Astrocyte (in vitro differentiated cells and primary cell): ENCODE measurements at places on chromosomes 6 and 20.

GRCh38 chr6:70860045-70860444 lies 96.8 kb downstream of the B3GAT2 start:
- peak; percentile 11 for DNase-seq

GRCh38 chr6:24149836-24150235 lies 23.8 kb downstream of the NRSN1 start:
- no peak for DNase-seq

DNA sequence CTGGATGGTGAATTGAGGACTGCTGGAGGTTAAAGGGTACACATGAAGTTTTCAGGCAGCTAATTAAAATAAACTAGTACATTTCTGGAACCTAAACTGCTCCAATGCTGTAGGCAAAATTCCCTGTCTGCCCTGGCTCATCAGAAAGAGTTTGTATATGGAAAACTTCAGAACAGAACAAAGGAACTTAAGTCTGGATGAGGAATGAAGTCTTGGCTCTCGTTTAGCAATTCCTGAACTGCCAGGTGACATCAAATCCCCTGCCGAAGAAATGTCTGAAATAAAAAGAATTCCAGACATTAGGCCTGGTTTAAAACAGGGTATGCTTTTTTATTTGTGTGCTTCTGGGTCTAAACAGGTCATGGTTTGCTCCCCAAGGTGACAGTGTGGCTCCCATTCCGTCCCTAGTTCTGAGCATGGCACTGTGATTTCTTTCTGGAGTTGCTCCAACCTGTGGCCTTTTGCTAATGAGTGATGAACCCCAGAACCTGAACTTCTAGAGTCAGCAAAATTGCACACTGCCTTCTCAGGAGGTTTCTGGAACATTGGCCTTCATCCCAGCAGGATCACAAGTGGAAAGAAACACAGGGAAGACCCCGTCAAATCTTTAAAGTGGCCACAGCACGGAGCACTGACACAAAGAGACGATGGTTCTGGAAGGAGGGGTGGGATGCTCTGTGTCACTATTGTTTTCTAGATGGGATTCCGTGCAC lies 129.4 kb upstream of the NAA20 start:
- peak; percentile 62 for DNase-seq

DNA sequence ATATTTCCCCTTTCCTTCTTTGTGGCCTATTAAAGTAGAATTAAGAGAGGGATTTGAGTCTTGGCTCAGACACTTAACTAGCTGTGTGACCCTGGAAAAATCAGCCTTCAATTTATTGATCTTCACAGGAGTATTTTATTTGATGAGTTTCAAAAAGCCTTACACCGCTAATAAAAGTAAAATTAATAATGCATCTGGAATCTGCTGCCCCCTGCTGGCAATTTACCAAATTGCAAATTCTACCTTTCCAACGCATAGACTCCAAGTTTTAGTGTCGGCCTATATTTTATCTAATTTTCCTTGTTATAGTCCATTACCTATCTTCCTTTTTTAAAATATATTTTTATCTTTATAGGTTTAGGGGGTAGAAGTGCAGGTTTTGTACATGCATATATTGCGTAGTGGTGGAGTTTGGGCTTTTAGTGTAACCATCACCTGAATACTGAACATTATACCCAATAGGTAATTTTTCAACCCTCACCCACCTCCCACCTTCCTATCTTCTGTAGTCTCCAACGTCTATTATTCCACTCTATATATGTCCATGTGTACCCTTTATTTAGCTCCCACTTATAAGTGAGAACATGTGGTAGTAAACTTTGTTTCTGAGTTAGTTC lies 46.3 kb downstream of the GOPC start:
- DNase-seq: no peak

DNA sequence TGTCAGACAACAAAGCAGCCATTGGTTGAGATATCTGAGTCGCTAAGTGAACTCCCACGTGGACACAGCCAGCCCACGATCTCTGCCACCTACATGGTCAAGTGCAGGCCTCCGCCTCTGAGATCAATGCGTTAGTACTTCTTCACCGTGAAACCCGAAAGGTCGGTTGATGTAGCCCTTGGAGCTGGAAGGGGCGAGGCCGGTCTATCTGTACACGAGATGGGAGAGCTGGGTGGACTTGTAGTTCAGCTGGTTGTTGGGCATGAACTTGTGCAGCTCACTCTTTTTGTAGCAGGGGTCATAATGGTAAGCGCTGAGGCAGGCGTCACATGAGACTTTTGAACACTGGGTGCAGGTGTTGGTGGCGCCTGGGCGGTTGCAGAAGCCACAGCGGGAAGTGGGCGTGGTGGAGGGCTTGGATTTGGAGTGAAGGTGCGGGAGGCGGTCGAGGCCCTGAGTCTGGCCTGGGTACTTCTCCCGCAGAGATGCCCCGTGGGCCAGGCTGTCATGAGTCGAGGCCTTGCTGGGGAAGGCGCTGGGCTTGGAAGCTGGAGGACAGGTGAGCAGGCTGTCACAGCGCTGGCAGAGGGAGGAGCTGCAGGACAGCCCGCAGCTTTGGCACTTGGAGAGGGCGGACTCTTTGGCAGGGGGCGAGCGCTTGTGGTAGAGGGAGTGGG lies 9.8 kb downstream of the SPATA2 start:
- no peak for DNase-seq

DNA sequence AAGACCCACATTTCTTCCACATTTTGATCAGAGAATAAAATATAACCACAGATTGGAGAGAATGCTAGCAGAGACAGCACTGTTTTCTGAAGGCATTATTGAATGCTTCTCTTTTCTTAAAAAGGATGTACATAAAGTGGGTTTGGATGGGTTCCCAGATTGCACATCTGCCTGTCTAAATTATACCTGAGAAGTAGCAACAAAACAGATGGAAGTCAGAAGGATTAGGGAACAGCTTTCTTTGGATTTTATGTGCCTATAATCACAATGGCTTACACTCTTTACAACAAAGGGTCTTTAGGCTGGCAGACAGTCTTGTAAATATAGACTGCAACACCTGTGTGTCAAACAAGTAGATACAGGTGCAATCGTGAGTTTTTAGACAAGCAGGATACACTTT lies 622.2 kb upstream of the MANEA start:
- no peak for DNase-seq

DNA sequence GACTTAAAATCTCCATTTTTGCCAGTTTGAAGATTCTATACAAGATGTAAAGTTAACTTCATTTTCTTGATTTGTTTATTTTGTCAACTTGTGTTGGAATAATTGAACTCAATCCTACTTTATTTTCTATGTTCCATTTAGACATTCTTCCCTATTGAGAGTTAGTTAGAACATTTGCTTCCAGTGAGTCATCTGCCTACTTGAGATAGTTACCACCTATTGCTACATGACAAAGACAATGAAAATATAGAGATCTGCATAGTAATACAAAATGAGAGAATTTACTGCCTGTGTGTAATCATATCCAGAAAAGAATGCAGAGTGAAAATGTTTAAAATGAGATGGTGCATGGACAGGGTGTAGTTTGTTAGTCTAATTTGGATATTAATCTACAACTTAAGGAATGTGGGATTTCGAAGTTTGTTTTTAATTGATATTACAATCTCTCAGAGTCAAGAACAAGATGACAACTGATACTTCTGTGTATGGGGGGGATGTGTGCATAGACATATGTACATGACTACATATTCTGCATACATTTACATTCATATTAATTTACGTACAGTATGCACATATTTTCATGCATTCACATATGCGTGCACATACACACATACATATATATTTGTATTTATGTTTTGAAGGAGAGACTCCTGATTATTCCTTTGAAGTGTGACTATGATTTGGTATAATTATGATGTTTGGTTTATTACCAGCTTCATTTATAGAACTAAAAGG lies 420.1 kb downstream of the NKAIN2 start:
- DNase-seq: peak; percentile 75

DNA sequence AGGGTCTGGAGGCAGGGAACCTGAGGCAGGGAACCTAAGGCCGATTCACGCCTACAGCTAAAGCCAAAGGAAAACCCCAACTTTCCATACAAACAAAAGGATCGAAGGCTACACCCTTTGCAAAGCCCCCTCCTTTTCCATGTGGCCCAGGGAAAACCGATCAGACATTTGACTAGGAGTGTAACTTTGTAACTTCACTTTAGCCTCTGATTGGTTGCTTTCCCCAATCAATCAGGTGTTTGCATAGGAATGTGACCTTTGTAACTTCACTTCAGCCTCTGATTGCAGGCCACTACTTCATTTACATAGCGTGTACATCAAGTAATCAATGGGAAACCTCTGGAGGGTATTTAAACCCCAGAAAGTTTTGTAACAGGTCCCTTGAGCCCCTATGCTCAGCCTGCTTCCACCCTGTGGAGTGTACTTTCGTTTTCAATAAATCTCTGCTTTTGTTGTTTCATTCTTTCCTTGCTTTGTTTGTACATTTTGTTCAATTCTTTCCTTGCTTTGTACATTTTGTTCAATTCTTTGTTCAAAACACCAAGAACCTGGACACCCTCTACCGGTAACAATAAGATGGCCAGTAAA lies 43.3 kb downstream of the CHD6 start:
- DNase-seq: no peak

GRCh38 chr6:32170294-32170693 lies 5.6 kb downstream of the AGPAT1 start:
- DNase-seq: no peak

- DNase-seq: no peak
Measured at GRCh38 chr20:45105317-45105716, 4.4 kb upstream of the KCNS1 start.

- no peak for DNase-seq
Measured at GRCh38 chr20:5767493-5768098, 17.4 kb downstream of the SHLD1 start.

- no peak for DNase-seq
Measured at GRCh38 chr20:40433341-40433861, 255.6 kb downstream of the MAFB start.

DNA sequence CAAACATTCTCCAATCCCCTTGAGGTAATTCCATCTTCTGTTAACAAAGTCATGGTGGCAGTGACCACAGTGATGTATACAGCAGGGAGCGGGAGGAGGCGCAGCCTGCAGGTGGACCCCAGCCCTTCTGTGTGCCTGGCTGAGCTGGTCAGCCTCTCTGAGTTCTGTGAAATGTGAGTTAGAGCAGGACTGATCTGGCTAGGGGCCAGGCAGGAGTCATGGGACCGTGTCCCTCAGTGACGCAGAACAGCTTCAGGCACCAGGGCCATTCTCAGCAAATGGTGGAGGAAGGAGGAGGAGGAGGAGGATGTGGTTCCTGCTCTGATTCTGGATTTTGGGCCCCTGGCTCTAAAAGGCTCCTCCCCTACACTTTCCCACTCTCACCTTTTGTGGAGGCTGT lies 6.9 kb downstream of the PHACTR3 start:
- DNase-seq: no peak

DNA sequence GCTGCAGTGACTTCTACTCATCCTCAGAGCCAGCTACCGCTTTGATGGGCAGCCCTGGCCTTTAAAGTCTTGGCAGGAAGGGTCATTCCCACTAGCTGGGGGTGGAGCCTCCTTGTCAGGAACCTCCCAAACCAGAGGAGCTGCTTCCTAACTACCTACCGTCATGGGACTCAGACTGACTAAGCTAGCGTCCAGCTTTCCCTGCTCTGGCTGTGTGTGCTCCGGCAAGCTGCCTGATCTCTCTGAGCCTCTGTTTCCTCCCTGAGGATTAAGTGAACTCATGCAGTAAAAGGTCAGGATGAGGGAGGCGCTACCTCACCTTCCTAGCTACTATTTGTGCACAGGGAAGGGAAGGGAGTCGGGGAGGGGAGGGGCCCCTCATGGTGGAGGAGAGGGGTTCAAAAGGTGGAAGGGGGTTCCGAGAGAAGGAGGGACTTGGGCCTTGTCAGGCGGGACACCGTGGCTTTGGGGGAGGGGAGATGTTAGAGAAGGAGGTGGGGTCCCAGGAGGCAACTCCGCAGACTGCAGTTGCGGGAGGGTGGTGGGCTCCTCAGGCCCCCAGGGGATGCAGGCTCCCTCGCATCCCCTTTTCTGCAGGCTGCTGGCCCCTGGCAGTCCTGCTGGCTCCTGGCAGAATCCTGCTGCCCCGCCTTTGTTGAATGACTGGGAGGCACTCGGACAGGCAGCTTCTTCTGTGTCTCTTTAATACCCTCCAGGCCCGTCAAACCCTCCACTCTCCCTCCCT lies 9.8 kb downstream of the DUSP15 start:
- no peak for DNase-seq

DNA sequence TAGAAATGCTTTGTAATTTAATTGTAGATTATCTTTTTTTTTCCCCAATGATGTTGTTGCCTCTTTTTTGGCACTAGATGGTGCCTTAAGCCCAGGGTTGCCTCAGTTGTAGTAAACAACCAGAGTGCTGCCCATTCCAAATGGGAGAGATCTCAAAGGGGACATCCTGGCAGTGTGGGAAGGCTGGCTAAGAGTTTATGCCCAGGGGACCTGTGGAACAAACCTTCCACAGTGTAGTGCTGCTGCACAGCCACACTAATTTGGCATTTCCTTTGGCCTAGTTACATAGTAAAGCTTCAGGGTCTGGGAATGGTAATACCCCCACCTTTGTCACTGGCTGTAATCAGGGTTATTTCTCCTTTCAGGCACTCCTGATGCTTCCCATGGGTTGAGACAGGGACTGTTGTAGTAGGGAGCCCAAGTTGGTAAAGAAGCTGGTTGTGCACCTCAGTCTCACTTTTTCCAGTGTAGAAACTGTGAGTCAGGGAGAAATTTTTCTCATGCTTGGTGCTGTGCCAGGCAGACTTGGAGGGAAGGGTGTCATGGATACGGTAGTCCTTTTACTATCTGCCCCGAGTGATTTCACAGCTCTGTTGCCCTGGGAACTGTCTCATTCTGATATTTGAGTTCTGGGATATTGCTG lies 177.8 kb upstream of the ECI2 start:
- DNase-seq: peak; percentile 95

DNA sequence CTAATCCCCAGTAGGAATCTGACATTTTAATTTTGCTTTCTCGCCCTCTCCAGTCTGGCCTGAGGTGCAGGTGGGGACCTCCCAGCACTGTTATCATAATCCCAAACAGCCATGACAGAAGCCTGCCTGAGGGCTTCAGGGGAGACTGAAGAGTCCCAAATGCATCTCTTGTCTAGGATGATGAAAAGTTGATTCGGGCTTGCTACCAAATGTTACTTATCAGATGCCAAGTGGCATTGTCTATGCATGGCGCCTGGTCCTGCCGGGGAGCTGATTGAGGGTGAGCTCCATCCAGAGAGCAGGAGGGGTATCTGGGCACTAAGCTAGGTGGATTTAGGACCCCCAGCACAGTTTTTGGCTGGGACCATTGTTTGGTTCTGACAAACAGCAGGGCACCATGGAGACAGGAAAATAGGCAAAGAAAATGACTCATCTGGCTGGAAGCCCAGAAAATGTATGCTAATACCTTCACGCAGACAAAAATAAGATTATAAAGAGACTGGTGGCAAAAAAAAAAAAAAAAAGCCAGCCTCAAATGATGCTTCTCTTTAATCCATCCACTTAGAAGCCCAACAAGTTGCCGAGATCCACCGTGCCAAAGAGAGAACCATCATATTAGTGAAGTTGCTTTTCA lies 513.7 kb upstream of the SULF2 start:
- DNase-seq: peak; percentile 87
